Breast epithelium (tissue), 4 donors: ENCODE measurements at places on chromosomes 2 and 18. TPM values are rescaled to one million over a fixed set of nuclear protein-coding genes. Genes with fewer than 3 reads are reported as not detected.

The CGREF1 gene
- 3.4 TPM for total RNA-seq

The STARD6 gene
- total RNA-seq, result not detected

The UPP2 gene
- not detected for total RNA-seq

The PROKR1 gene
- total RNA-seq, result 0.66 TPM

The G6PC2 gene
- not detected for total RNA-seq
